ENCODE measurements at places on chromosomes 12 and 14.

DNA sequence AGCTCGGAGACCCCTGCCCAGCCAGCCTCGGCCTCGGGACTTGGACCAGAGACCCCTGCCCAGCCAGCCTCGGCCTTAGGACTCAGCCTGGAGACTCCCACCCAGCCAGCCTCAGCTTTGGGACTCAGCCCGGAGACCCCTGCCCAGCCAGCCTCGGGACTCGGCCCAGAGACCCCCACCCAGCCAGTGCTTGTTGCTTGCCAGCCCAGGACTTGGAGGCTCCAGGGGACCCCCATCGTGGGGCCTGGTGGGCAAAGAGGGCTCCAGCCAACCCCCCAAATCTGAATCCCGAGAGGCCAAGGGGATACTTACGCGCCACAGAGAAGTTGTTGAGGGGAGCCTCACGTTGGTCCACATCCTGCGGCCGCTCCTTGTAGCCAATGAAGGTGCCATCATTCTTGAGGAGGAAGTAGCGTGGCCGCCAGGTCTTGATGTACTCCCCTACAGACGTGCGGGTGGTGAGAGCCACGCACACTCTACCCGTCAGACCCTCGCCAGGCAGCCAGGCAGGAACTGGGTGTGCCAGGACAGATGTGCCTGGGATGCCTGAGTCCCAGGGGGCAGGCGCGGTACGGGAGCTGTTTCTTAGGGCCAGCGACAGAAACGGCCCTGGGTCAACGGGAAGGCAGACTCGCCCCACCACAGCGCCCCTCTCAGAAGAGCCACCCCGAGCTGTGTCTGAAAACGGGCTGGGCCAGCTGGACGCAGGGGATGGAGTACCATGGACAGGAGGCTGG lies 15.6 kb downstream of the AKT1 start:
- no peak for DNase-seq

GRCh38 chr12:127294651-127295210 lies 972.2 kb upstream of the TMEM132C start:
- no peak for DNase-seq

- DNase-seq, result no peak
Measured at GRCh38 chr14:89296281-89296745, 120.7 kb downstream of the FOXN3 start.

DNA sequence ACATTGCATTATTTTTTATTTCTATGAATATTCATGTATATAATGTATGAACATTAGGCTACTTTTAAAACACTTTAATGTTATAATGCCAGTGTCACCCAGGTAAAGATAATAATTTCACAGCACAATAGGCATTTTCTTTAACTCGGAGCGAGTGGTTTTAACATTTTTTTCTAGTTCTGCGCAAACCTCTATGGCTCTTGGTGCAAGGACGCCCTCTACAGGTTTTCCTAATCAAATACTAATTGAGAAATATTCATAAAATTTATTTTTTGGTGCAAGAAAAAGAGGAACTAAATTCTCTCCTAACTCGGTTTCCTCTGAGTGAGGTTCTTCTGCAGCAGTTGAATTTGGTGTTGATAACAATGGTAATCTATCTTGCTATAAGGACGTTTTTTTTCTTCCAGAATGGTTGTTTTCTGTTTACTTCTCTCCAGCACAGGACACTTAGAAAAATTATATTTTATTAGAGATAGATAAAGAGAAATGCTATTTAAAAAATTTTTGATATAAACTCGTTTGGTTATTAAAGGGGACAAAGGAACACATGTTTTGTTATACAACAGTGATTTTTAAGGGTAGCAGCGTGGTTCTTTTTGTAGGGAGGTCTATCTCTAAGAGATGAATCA lies 2.4 kb upstream of the WIF1 start:
- no peak for DNase-seq

GRCh38 chr14:104105822-104106470 lies 20.4 kb downstream of the ASPG start:
- DNase-seq, result peak; percentile 13

- no peak for DNase-seq
Measured at GRCh38 chr12:47156167-47156736, 76.5 kb upstream of the AMIGO2 start.

Measured in activated CD8-positive, alpha-beta memory T cell treated with anti-CD3 and anti-CD28 coated beads, Interleukin-2, amount 50 U/mL, for 4 hours (primary cell).